H7 (cell line): ENCODE measurements at places on chromosomes 13 and 19.
A peak's percentile ranks its signal among the peaks of the same experiment; 100 is the strongest.

DNA sequence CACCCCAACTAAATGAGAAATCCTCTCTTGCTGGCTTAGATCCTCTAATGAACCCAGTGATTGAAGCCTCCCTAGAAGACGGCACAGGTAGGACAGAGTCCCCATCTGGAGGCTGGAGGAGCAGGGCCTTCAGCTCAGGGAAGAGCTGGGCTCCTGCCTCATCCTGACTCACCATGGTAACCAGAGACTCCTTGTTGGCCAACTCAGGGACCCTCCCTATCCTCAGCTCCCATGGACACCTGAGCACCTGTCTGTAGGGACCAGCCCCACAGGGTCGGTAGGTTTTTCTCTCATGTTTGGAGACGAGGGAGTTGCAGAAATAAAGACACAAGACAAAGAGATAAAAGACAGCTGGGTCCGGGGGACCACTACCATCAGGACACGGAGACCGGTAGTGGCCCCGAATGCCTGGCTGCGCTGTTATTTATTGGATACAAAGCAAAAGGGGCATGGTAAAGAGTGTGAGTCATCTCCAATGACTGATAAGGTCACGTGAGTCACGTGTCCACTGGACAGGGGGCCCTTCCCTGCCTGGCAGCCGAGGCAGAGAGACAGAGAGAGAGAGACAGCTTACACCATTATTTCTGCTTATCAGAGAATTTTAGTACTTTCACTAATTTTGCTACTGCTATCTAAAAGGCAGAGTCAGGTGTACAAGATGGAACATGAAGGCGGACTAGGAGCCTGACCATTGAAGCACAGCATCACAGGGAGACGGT lies 26.6 kb downstream of the SIGLEC7 start:
- no peak for DNase-seq

DNA sequence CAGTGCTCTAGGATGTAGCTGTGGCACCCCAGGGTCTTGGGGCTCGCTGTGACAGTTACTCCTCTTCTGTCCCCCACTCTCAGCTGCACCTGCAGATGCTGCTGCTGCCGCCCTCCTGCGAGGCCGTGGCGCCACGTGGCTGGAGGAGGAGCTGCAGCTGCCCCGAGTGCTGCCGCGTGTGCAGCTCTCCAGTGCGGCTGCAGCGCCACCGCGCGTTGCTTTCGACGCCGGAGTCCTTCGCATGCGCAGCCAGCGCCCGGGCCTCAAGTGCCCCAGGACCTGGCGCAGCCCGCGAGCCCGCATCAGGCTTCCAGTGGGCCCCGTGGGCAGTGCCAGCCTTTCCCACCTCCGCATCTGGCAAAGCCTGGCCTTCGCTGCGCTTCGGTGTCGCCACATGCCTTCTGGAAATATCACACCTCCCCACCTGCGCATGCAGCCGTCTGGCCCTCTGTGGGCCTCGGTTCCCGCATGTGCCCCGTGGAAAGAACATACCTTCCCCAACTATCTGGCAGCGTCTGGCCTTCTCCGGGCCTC lies 692 bp upstream of the ZNF580 start:
- DNase-seq = peak; percentile 76

GRCh38 chr13:71879808-71880344 lies 12.9 kb upstream of the DACH1 start:
- no peak for DNase-seq

GRCh38 chr13:110055089-110055488 lies 251.9 kb downstream of the COL4A1 start:
- no peak for DNase-seq

- DNase-seq = peak; percentile 100
Observed at GRCh38 chr19:7482584-7483439, 6.0 kb downstream of the PEX11G start.

- DNase-seq = no peak
Observed at GRCh38 chr19:17469092-17469480, 1.2 kb upstream of the SLC27A1 start.

- no peak for DNase-seq
Observed at GRCh38 chr13:102845289-102845629, 573 bp upstream of the ERCC5 start.

- no peak for DNase-seq
Observed at GRCh38 chr13:99320693-99321481, 13.7 kb upstream of the GPR183 start.

DNA sequence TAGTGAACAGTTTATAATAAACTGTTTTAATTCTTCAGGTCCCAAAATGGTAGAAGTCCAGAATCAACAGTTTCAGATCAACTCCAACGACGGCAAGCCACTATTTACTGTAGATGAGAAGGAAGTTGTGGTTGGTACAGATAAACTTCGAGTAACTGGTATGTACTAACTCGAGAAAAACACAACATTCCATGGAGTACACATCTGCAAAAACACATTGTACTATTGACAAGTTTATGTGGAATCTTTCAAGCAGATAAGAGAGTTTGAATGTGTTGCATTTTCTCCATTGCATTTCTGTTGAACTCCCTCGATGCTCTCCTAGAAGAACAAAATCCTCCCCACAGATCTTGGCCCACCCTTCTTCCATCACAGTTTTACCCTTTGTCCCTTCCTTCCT lies 98.5 kb downstream of the SGCG start:
- DNase-seq = no peak

GRCh38 chr19:49441210-49441959 lies at the start of gene SLC17A7:
SLC17A7 (minus strand) TSS chr19:49441527; CDS start chr19:49441379, 148 bp downstream.
- peak; percentile 98 for DNase-seq

- DNase-seq = peak; percentile 87
Observed at GRCh38 chr19:10430505-10431253, 10.3 kb downstream of the PDE4A start.

GRCh38 chr13:26465514-26465913 lies 92.0 kb upstream of the WASF3 start:
- DNase-seq = no peak

DNA sequence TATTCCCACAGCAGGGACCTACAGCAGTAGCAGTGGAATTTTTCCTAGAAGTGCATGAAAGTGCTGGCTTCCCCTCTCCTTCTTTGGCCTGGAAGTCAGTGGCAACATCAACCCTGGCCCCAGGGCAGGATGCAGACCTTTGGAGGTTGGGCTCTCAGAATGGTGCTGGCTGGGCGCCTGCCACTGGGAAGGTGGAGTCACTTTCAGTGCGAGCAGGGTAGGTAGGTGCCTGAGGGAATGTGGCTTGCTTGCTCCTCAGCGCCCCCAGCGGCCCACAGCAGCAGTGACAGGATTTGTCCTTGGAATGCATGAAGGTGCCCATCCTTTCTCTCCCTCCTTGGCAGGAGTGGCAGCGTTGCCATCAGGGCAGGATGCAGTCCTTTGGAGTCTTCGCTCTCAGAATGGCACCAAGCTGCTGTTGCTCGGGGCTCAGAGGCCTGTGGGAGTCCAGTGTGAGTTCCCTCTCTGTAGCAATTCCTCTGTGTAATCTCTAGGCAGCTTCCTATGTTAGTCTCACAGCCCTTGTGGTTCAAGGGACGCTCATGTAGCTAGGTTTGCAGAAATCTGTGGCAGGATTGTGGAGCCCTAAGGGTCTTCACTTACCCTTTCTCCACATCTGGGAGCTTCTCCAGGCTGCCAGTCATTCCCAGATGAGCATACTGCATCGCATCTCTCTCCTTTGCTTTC lies 354.4 kb upstream of the DACH1 start:
- peak; percentile 32 for DNase-seq

GRCh38 chr19:14941189-14941588 lies at the start of gene OR7C2:
OR7C2 (plus strand) TSS chr19:14941489; CDS start chr19:14941489, 0 bp downstream.
- no peak for DNase-seq

- no peak for DNase-seq
Observed at GRCh38 chr13:76314495-76314894, 571.7 kb downstream of the KCTD12 start.

DNA sequence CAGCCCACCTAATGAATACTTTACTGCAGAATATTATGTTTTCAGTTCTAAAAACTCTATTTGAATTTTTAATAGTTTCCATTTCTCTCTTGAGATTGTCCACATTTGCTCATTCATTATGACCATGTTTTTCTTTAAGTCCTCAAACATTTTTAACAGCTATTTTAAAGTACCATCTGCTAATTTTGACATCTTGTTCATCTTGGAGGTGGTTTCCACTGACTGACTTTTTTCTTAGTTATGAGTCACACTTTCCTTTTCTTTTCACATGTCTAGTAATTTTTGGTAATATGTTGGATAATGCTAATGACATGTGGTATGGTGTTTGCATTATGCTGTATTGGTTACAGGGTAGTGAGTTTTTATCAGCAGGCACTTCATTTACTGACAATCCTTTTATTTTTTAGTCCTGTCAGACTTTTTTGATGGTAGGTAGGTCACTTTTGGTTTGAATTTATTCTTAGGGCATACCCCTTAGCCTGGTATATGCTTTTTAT lies 15.4 kb upstream of the ESD start:
- no peak for DNase-seq

- DNase-seq = no peak
Observed at GRCh38 chr19:36527341-36527740, 730 bp downstream of the ZNF260 start.

- peak; percentile 45 for DNase-seq
Observed at GRCh38 chr19:49468199-49468598, 5.8 kb upstream of the FLT3LG start.

- no peak for DNase-seq
Observed at GRCh38 chr19:16363852-16364230, 39.2 kb downstream of the KLF2 start.

DNA sequence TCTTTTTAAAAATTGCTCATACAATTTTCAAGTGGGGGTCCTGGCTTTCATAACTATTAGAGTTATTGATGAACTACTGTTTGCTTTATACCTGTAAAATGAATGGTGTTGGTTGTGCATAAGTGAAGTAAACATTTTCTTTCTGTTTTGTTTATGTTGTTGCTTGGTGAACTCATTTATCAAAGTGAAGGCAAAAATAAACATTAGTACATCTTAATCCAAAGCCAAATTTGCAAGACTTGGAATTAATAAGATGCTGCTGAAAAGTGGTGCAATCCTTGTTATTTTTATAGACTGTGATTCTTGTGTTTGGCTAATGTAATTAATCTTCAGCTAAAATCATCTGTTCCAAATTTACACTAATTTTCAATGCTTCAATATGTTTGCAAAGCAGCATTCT lies 24.4 kb upstream of the DCT start:
- no peak for DNase-seq

- peak; percentile 96 for DNase-seq
Observed at GRCh38 chr19:7928741-7929701, 3.1 kb upstream of the CTXN1 start.

GRCh38 chr13:31431722-31432137 lies 232.0 kb downstream of the B3GLCT start:
- peak; percentile 35 for DNase-seq

DNA sequence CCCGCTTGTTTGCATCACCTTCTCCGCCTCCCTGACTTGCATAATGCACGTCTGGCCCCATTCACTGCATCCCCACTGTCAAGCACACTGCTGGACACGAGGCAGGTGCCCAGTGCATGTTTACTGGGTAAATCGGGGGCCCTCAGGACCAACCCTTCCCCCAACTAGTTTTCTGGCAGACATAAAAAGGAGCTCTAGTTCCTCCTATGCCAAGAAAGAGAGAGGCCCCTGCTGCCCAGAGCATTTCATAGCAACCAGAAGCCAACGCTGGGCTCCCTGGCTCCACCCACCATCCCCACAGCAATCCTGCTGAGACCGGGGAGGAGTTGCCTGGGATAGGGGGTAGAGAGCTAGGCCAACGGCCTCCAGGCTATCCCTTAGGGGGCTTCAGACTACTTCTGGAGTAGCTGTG lies 23.2 kb downstream of the ANKRD27 start:
- peak; percentile 94 for DNase-seq

DNA sequence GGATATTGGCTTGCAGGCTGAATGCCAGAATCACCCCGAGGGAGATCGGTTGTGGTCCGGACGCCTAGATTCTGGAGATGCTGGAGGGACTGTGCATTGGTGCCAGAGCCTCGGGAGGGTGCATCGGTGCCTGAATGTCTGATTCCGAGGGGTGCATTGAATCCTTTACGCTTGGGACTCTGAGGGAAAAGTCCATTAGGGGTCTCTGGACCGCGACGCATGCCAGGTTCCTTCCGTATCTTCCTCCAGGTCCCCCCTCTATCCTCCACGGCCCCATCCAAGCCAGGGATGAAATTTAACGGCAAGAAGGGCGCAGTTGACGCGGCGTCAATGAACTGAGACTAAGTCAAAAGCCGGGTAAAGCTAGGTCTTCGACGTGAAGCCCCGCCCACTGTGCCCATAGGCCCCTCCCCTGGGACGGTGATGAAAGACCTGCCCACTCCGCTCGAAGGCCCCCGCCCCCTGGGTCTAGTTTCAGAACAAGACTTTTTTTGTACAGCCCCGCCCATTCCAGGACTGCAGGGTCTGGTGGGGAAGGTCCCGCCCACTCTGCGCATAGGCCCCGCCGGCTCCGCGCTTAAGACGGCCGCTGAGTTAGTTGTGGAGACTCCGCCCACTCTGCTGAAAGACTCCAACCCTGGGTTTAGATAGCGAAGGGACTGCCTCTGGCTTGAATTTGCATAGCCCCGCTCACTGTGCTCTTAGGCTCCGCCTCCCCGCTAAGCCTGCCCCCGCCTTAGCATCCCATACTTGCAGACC lies 737 bp downstream of the ZNF575 start:
- DNase-seq = peak; percentile 95

DNA sequence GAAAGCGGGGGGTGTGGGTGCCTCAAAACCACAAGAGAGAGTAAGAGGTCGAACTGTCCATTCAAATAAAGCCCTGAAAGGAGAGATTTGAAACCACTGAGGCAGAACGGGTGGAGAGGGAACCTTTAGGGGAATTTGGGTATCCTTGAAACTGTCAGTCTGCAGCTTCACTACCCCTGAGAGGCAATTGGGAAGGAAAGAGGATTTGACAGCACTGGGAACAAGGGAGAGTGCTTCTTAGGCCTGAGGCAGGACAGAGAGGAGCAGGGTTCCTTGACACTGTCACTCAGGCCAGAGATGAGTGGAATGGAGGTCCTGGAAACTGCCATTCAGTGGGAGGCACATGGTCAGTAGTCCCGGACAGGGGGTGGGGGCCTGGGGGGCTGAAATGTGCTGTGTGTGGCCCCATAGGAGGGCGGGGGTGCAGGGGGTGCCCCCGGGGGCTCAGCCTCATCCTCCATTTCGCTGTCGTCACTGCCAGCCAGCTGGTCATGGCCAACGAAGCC lies 5.0 kb downstream of the GFY start:
- DNase-seq = no peak

DNA sequence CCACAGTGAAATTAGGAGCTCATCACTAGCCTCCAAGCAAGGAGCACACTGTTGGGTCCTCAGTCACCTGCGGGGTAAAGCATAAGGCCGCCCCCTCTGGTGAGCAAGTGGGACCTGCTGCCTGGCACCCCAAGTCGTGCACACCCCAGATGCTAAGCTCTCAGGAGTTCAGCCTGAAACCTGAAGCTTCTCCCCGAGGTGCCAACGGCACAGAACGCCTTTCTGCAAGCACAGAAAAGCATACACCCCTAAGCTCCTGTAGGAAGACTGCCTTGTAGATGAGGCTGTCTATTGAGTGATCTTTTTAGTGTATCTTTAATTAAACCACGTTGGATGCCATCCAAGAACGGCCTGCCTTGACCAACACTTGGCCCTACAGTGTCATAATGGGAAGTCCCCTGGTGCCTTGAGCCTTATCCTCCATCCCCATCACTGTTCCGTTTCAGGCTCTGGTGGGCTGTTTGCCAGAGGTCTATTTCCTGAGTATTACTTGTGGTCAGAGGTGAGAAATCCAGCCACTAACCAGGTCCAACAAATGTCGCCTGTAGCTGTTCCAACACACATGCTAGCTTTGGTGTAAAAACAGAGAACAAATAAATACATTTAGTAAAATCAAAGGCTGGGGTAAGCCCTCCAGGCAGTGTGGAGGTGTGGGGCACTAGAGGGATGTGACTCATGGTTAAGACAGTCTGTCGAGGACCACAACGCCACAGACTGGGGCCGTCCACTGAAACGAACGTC lies 44.8 kb downstream of the C13orf42 start:
- DNase-seq = peak; percentile 34
